ENCODE measurements at places on chromosomes 12 and 14.

GRCh38 chr14:81400202-81400678 is at the start of gene STON2:
TSS of gene STON2 (minus strand) at chr14:81400324. CDS start at chr14:81398382, 1,942 bp downstream.
- DNase-seq = no peak

DNA sequence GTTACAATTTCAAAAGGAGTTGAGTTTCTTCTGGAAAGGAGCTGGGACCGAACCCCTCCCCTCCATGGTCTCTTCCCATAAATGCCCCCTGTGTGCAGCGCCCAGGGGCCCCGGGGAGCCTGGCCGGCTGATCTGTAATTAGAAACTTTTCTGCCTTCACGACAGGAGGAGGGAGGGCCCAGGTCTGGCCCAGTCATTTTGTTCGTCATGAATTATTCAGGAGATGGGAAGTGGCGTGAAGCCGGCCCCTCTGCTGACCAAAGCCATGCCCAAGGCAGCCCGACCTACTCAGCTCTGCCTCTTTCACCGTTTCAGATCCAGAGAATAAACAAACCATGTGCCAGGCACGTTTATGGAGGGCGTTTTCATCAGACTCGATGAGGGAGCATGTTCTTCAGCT is 33.3 kb upstream of the MSI1 start:
- no peak for DNase-seq

DNA sequence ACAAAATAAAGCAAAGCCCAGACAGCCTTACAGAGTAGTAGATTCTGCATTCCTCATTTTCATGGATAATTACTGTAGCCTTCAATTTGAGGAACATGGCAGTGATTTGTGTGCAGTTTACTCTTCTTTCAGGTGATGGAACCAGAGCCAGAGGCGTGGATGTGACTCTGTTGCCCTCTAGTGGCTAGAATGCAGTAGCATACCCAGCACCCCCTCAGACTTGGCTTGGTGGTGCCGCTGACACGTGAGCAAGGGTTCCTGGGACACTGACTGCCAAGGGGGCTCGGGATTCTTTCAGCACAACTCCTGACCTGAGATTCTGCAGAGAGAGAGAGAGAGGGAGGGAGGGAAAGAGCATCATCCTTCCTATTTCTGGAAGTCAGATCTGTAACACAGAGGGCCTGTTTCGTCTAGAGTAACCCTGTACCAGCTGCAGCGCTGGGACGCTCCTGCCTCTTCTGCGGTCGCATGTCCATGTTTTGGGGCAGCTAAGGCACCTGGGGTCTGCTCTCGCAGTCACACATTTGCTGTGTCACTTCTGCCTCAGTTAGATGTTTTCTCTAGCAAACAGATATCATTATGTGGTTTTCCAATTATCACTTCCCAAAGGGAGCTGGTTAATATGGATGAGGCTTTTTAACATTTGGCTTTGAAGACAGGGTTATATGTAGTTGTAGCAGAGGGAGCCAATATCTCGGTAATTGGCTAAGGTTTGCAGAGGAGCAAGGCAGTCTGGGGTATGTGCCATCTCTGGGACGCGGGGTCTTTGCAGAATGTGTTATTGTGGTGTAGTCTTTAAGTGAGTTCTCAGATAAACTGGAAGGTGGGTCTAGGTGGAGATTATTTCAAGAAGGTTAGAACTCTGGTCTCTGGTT is 428.1 kb downstream of the NRXN3 start:
- DNase-seq = no peak

- no peak for DNase-seq
Measured at GRCh38 chr12:25629341-25629740, 76.3 kb upstream of the LMNTD1 start.

- no peak for DNase-seq
Measured at GRCh38 chr14:78075033-78075432, 95.1 kb upstream of the NRXN3 start.

DNA sequence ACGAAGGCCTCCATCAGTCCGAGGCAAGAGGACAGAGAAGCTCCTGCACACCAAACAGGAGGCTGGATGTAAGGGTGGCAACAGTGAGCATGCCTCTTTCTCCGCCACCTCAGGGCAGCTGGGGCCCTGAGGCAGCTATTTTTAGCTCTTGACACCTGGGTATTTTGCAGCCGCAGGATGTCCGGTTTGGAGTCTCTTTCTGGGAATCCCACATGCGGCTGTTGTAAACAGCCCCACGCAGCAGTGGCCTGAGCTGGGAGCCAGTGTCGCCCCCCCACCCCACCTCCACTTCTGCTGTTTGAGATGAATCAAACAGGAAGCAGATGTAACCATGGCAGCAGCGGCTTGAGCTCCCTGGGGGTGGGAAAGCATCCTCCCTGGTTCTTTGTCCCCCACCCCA is 11.7 kb downstream of the HDAC7 start:
- DNase-seq = peak; percentile 62

GRCh38 chr12:124387528-124387911 is 92.6 kb downstream of the RFLNA start:
- no peak for DNase-seq

DNA sequence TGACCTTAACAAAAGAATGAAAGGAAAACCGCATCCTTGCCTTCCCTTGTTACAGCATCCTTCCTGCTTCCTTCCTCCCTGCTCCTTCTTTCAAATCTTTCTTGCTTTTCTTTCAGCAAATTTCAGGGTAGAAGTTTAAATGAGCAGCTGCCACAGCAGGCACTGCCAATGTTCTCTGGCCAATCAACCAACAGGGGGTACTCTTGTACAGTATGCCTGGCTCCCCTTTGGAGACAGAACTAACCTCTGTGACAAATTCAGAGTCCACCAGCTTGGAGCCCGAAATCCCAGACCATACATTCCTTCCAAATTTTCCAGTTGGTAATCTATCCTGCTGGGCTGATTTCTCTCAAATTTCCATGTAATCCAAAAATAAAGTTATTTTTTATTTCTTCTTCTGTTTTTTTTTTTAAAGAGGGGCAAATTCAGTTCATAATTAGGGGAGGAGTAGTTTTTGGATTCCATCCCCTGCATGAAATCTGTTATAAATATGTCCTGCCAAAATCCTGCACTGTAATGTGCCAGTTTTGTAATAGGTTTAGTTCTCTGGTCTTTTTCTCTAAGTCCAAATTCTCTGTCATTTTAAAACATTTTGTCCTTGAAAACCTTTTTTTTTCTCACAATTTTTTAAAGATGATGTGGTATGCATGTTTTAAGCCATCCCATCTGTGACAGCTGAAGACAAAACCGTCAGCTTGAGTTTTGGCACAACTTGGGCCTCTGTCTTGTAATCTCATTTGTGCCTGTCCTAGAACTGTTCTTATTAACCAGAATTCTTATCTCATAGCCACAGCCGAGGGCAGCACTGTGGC is 610.0 kb upstream of the LMO3 start:
- no peak for DNase-seq

Measured in activated naive CD4-positive, alpha-beta T cell (primary cell).